ENCODE measurements at places on chromosomes 6 and 20. TPM values are rescaled to one million over a fixed set of nuclear protein-coding genes. Genes with fewer than 3 reads are reported as not detected.

DNA sequence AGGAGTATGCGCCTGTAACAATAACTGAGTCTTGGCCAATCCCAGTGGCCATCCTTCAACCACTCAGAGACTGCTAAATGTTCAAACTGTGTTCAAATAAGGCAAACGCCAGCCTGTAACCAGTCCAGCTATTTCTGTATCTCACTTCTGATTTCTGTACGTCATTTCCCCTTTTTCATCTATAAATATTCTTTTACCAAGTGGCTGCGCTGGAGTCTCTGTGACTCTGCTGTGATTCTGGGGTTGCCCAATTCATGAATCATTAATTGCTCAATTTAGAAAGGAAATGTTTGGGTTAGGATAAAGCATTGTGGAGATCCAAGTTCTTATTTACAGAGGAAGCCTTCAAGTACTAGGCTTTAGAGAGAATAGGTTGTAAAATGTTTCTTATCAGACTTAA, 89.8 kb upstream of the UST start:
- H3K27me3 ChIP-seq: no peaks in the 10 kb centered on the region
- H3K27ac ChIP-seq: no peak overlapping the region
- no peak for DNase-seq
- H3K4me3 ChIP-seq: no peak overlapping the region

DNA sequence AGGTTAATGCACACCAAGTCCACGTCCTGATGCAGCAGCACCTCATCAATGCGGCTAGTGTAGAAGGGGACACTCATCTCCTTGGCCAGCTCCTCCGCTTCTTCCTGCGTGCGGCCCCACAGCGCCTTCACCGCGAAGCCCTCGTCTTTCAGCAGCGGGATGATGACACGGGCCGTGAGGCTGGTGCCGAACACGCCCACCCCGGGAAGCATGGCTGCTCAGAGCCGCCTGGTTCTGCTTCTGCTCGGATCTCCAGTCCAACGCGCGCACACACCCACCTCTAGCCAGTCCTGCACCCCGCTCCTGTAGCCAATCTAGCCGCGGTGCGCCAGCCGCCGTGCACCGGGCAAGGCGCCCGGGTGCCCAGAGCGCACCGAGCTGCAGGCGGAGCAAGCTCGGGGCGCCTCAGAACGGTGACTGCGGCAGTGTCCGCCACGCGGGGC, 700 bp downstream of the GFOD1 start:
- peaks cover 41% of the 10 kb centered on the region for H3K4me1 ChIP-seq
- no peaks in the 10 kb centered on the region for H3K27me3 ChIP-seq
- H3K27ac ChIP-seq: peak overlapping the region; percentile 86
- H3K4me3 ChIP-seq: peak overlapping the region; percentile 81

Gene CALHM6
- 22.4 TPM for total RNA-seq

Gene NFATC2
- total RNA-seq: 6.7 TPM

DNA sequence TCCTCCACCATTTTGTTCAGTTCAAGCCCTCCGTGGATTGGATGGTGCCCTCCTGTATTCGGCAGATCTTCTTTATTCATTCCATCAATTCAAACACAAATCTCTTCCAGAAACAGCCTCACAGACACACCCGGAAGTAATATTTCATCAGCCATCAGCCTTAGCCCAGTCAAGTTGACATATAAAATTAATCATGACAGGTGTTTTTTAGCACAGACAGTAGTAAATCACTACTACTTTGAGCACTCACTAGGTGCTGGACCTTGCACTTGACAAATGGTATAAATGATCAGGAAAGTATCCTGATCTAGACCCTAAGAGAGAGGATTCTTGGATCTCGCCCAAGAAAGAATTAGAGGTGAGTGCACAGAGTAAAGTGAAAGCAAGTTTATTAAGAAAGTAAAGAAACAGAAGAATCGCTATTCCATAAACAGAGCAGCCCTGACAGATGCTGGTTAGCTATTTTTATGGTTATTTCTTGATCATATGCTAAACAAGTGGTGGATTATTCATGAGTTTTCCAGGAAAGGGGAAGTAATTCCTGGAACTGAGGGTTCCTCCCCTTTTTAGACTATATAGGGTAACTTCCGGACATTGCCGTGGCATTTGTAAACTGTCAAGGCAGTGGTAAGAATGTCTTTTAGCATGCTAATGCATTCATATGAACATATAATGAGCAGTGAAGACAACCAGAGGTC, 194.6 kb upstream of the LAMP5 start:
- no peak for DNase-seq
- H3K27ac ChIP-seq: no peak overlapping the region
- H3K27me3 ChIP-seq: no peaks in the 10 kb centered on the region
- no peaks in the 10 kb centered on the region for H3K36me3 ChIP-seq
- peaks cover 3% of the 10 kb centered on the region for H3K4me1 ChIP-seq

- H3K27ac ChIP-seq: no peak overlapping the region
- H3K4me3 ChIP-seq: no peak overlapping the region
- H3K27me3 ChIP-seq: no peaks in the 10 kb centered on the region
- no peak for DNase-seq
- H3K4me1 ChIP-seq: no peaks in the 10 kb centered on the region
These were observed 17.1 kb downstream of the THBS2 start for GRCh38 chr6:169236545-169236944.

Gene NUDT3
- 11.3 TPM for total RNA-seq

DNA sequence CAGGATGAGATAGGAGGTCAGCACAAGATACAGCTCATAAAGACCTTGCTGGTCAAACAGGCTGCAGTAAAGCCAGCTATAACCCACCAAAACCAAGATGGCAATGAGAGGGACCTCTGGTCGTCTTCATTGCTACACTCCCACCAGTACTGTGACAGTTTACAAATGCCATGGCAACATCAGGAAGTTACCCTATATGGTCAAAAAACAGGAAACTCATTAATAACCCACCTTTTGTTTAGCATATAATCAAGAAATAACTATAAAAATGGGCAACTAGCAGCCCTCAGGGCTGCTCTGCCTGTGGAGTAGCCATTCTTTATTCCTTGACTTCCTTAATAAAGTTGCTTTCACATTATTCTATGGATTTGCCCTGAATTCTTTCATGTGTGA, 30.9 kb downstream of the SLC22A2 start:
- H3K27me3 ChIP-seq: no peaks in the 10 kb centered on the region
- H3K4me1 ChIP-seq: no peaks in the 10 kb centered on the region
- no peaks in the 10 kb centered on the region for H3K36me3 ChIP-seq

GRCh38 chr20:2806351-2806701, 5.9 kb upstream of the CPXM1 start:
- H3K4me3 ChIP-seq: no peak overlapping the region
- DNase-seq: no peak
- no peak overlapping the region for H3K27ac ChIP-seq
- H3K4me1 ChIP-seq: peaks cover 7% of the 10 kb centered on the region
- no peaks in the 10 kb centered on the region for H3K36me3 ChIP-seq

Gene KIAA0408
- total RNA-seq: not detected

DNA sequence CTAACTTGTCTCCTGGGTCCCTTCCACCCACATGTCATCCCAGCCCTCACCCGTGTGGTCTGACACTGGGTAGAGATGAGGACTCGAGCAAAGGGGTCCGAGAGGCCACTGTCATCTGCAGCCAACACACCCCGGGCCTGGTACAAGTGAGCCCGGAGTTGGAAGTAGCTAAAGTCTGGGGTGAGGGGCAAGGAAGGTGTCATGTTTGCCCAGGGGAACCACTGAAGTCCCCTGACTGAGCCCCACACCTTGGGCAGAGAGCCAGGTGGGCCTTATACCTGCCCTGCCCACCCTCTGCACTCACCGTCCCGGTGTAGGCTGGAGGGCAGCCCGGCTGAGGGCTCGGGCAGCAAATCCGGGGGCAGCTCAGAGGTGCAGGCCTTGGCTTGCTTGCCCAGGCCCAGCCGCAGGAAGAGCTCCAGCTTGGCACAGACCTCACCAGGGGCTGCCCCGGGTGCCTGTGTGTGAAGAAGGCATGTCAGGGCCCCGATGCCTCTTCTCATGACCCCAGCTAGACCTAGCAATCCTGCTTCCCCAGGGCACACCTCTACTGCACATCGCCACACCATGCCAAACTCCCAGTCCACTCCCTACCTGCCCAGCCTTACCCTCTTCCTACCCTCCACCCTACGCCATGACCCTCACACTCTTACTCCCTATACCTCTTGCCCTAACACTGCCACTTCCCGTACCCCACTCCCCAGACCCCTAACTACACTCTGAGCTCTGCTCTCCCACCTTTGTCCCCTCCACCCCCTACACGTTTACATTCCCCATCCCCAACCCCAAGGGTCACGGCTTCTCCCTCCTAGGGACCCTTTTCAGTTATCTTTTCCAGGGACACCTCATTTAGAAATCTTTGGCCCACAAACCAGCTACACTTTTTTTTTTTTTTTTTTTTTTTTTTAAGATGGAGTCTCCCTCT, 31.7 kb upstream of the SPAG4 start:
- H3K36me3 ChIP-seq: no peaks in the 10 kb centered on the region
- H3K27me3 ChIP-seq: no peaks in the 10 kb centered on the region
- no peak for DNase-seq
- H3K4me3 ChIP-seq: no peak overlapping the region
- no peak overlapping the region for H3K27ac ChIP-seq
- no peaks in the 10 kb centered on the region for H3K4me1 ChIP-seq

- no peaks in the 10 kb centered on the region for H3K36me3 ChIP-seq
- H3K27ac ChIP-seq: no peak overlapping the region
- no peaks in the 10 kb centered on the region for H3K27me3 ChIP-seq
- H3K4me3 ChIP-seq: no peak overlapping the region
These were observed 70.8 kb upstream of the CD93 start for GRCh38 chr20:23156842-23157423.

Gene C2
- total RNA-seq: 212 TPM

DNA sequence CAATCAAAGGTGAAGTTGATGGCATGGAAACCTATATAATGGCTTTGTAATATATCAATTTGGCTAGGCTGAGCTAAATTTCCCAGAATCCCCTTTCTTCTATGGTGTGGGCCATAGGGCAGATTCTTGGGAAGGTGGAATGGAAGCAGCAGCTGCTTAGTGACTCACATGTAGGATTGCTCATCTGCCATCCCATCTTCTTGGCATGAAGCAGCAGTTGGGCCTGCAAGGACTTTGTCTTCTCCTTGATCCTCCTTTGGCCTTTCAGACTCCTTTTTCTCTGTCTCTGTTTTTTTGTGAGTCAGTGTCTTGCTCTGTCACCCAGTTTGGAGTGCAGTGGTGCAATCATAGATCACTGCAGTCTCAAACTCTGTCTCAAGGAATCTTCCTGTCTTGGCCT, 52.6 kb upstream of the CEP162 start:
- no peaks in the 10 kb centered on the region for H3K4me1 ChIP-seq
- H3K27me3 ChIP-seq: no peaks in the 10 kb centered on the region
- H3K27ac ChIP-seq: no peak overlapping the region
- DNase-seq: no peak
- no peaks in the 10 kb centered on the region for H3K36me3 ChIP-seq

Gene CLPSL2
- not detected for total RNA-seq

DNA sequence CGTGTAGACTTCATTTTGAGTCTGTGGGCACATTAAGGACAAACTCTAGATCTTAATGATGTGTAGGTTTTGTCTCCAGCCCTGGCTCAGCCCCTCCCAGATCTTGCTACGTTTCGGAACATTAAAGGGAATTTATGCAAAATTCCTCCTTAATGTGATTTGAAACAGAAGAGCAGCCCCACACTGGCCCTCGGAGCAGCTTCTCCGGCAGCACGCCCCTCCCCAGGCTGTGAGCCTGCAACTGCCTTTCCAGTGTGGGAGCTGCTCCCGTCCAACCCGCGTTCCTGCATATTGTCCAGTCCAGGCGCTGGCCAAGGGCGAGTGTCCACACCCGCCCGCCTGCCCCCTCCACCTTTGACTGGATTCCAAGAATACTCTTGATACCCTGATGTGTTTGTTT, 257.2 kb downstream of the TAF4 start:
- no peaks in the 10 kb centered on the region for H3K36me3 ChIP-seq
- H3K4me1 ChIP-seq: no peaks in the 10 kb centered on the region
- H3K27me3 ChIP-seq: peaks cover 4% of the 10 kb centered on the region
- H3K27ac ChIP-seq: no peak overlapping the region
- no peak overlapping the region for H3K4me3 ChIP-seq
- DNase-seq: no peak

Gene MSH5
- 6.4 TPM for total RNA-seq

Gene ZNF512B
- 11.8 TPM for total RNA-seq

GRCh38 chr6:115514656-115515055, 546.0 kb downstream of the FRK start:
- H3K4me1 ChIP-seq: no peaks in the 10 kb centered on the region
- no peak overlapping the region for H3K4me3 ChIP-seq
- H3K27ac ChIP-seq: no peak overlapping the region
- DNase-seq: no peak
- no peaks in the 10 kb centered on the region for H3K36me3 ChIP-seq

Gene RSPO3
- total RNA-seq: 1.4 TPM

GRCh38 chr6:82687855-82688254, 324.2 kb downstream of the TPBG start:
- no peaks in the 10 kb centered on the region for H3K4me1 ChIP-seq
- H3K4me3 ChIP-seq: no peak overlapping the region
- H3K36me3 ChIP-seq: no peaks in the 10 kb centered on the region
- no peaks in the 10 kb centered on the region for H3K27me3 ChIP-seq

GRCh38 chr6:153087436-153087835, 43.6 kb downstream of the RGS17 start:
- H3K4me3 ChIP-seq: no peak overlapping the region
- H3K27ac ChIP-seq: no peak overlapping the region
- no peaks in the 10 kb centered on the region for H3K4me1 ChIP-seq

DNA sequence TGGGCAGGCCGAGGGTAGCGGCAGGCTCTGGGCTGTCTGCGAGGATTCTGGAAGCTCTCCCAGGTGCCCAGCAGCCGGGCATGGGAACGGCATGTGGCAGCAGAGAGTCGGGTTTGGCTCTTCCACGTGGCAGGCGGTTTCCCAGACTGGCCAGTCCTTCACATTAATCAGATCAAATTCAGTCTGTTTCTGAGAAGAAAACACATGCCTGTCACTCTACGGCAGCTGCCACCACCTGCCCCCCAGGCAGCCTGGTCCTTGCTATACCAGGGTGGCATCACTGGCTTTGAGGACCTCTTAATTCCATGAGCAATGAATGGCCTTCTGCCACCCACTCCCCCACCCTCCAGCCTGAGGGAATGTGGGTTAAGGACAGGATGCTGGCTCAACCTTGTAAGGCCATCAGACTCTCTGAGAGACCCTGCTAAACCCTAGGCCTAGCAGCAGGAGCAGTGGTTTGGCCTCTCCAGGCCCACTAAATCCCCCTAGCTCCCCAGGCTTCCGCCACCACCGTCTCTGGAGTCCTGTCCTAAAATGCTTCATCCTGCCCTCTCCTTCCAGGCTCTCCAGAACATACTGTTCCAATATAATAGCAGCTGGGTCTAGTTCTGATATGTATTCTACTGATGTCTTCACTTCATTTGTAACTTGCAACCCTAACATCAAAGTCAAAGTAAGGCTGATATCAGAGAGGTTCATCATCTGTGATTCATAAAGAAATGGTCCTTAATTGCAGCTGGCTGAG, 47.8 kb downstream of the PLCG1 start:
- no peak overlapping the region for H3K4me3 ChIP-seq
- H3K36me3 ChIP-seq: peaks cover 19% of the 10 kb centered on the region
- no peaks in the 10 kb centered on the region for H3K27me3 ChIP-seq
- DNase-seq: no peak

GRCh38 chr20:4449957-4450715, 271.6 kb upstream of the PRND start:
- H3K27ac ChIP-seq: no peak overlapping the region
- H3K36me3 ChIP-seq: no peaks in the 10 kb centered on the region
- H3K4me3 ChIP-seq: no peak overlapping the region
- no peak for DNase-seq
- H3K4me1 ChIP-seq: peaks cover 2% of the 10 kb centered on the region

Gene ADAM33
- total RNA-seq: 1.2 TPM

- no peak overlapping the region for H3K27ac ChIP-seq
- peaks cover 6% of the 10 kb centered on the region for H3K4me1 ChIP-seq
- H3K27me3 ChIP-seq: no peaks in the 10 kb centered on the region
- no peak for DNase-seq
These were observed 56.4 kb downstream of the LYRM4 start for GRCh38 chr6:5204376-5204775.
